ENCODE measurements at places on chromosomes 2 and 18.

- no peak for DNase-seq
These were observed 392.8 kb upstream of the MEIS1 start for GRCh38 chr2:66041902-66042657.

GRCh38 chr2:117411983-117412382, 402.5 kb upstream of the DDX18 start:
- DNase-seq: no peak

- no peak for DNase-seq
These were observed 703.0 kb downstream of the RNF144A start for GRCh38 chr2:7620255-7620654.

- no peak for DNase-seq
These were observed 76.0 kb downstream of the CD8B2 start for GRCh38 chr2:106563195-106563594.

DNA sequence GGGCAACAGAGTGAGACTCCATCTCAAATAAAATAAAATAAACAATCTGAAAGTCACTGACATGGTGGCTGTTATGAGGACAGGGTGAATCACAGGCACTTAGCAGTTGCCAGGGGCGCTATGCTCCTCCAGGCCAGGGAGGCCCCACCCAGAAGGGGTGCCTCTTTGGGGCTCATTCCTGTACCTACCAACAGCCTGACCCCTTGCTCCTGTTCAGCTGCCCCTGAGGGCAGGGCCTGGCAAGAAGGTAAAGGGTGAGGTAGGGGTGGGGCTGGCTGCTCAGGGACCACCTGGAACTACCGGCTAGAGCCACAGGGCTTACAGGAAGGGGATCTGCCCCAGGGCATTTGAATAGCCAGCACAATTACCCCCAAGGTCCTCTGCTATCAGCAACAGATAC, 60.3 kb downstream of the INPP5D start:
- DNase-seq: no peak

GRCh38 chr2:238009563-238009962, 42.7 kb downstream of the UBE2F start:
- DNase-seq: no peak

DNA sequence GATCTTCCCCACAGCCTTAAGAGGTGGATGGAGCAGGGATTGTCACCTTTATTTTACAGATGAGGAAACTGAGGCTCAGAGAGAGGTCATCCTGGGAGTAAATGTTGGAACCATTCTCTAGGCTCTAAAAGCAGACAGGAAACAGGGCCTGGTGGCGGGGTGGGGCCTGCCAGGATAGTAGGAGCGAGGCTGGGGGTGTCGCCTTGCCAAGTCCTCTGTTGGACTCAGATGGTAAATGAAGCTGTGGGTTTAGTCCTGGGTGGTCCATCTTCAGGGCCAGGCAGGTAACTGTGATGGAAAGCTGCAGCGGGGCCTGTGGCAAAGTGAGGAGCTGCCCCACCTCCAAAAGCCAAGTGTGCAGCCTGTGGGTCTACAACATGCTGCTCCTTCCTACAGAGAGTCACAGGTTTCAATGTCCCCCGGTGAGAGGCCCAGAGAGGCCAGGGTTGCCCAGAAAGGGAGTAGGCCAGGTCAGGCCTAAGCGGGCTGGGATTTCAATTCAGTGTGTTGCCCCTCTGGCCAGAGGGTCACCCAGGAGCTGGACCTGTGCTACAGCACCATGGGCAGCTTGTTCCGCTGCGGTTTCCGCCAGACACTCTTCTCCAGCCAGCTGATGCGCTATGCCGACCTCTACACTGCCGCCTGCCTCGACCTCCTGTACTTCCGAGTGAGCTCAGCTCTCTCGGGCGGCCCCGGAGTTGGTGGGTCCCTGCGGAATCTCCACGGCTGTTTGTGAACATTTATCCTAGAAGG, 6.6 kb downstream of the NT5DC4 start:
- DNase-seq: no peak

DNA sequence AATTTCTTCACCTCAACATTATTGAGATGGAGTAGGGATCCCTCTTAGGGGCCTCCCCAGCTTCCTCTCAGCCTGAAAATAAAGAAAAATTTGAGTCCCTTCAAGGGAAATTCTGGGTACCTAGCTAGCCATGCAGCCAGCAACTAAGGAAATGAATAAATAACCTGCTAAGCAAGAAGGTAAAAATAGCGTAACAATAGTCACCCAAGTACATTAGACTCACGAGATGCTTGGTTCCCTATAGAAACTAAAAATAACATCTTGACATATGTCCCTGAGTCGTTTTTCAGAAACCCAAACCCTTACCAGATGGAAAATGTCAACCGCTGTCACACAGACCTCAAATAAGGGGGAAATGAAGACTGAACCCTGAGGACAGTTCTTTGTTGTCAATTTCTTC, 51.9 kb downstream of the CACNB4 start:
- no peak for DNase-seq

GRCh38 chr18:10663750-10664149, 137.9 kb downstream of the NAPG start:
- no peak for DNase-seq

GRCh38 chr18:30971338-30971956, 71.1 kb downstream of the DSC3 start:
- peak; percentile 72 for DNase-seq

GRCh38 chr18:7955175-7955574, 388.1 kb downstream of the PTPRM start:
- DNase-seq: no peak

DNA sequence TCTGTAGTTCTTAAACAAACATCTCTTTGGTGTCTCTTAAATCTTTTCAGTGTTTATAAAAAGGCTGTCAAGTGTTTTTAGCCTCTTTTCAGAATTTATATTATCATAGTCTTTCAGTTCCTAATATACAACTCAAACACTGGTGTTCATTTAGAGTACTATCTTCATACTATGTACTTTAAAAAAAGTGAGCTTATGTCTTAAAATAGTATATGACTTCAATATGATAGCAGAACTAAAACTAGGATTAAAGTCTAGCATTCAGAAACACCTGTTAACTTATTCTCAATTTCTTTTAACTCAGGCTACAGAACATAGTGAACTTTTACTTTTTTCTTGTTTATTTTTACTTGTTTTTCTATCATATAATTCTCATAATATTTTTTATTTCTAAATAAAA, 14.7 kb upstream of the IKZF2 start:
- DNase-seq: no peak

GRCh38 chr2:224893848-224894247, 148.4 kb downstream of the DOCK10 start:
- no peak for DNase-seq

GRCh38 chr2:233093166-233093448, 33.0 kb downstream of the INPP5D start:
- no peak for DNase-seq

DNA sequence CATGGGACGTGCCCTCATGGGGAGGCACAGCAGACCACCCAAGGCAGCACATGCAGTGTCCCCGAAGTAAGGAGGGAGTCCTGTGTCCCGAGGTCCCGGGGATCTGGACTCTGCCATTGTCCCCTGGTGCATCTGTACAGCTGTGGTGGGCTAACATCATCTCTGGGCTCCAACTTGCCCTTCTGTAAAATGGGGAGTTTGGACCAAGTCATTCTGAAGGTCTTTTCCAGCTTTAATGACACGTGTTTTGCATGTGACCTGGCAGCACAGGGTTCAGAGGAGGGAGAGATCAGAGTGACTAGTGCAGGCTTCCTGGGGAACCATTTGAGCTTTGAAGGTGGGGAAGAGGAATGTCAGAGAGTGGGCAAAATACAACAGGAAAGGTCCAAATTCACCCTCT, 21.5 kb downstream of the ITM2C start:
- no peak for DNase-seq

DNA sequence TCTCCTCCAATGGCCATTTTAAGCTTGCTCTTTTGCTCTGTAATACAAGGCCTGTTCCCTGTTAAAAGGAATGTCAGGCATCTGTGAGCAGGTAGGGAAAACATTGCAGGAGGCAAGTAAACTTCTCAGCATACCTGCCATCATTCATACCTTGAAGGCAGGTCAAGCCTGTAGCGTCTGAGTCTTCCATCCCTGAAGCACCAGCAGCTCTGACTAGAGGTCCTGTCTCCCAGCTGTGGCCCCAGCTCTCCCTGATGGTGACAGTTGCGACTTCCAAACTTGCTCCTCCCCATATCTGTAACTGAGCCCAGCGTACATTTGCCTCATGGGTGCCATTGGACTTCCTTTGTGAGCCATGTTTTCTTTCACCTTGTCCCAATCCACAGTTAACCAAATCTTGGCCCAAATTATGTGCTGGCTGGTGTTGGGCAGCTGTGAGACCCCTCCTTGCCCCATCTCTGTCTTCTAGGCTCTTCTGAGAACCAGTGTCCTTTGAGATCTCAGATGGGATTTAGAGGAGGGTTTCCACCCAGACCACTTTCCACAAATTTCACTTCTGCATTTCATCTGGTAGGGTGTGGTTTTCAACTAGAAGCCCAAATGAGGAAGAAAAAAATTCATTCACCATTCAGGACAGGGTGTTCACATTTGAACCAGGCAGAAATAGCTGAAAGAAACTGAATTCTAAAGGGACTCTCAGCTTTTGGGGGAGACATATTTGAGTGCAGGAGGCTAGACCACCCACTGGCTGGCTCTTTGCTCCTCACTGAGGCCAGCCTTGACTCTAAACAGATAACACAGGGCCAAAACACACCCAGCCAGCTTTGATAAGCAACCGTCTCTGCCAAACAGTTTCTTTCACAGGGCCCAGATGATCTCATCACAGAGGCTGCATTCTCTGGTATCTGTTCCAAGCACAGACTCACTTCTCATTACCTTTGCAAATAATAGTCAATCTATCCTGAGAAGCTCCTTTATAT, 66.4 kb upstream of the MSH2 start:
- peak; percentile 97 for DNase-seq

DNA sequence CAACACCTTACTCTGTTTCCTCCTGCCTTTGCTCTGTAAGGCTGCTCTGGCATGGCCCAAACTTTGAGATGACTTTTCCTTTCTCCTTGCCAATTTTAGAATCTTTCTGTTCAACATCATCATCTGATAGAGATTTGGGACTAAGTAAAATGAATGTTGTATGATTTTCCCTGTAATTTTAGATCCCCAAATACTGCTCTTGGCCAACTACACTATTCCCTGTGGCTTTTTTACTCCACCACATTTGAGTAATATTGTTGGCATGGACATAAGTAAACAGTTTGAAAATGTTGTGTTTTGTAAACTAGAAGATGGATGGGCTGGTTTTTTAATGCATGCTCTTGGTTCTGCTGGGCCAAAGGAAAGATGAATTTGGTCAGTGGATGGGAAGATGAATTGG, 12.1 kb downstream of the LTBP1 start:
- DNase-seq: no peak

DNA sequence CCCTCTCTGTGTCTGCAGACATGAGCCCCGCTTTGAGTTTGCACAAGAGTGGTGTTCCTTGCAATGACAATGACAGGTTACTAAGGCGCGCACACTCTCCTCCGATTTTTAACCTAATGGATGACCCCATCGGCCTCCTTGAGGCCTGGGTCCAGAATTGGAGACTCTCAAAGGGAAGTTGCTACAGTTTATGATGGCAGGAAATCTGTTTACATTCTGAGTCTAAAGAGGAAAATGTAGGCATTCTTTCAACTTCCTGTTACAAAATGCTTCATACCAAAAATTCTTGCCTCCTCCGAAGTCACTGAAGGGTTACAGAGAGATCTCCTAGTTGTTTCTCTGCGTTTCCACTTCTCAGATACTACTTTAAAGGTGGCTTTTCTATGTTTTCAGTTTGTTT, 225.3 kb upstream of the AGAP1 start:
- DNase-seq: no peak

GRCh38 chr2:200716386-200716785, 95.3 kb upstream of the BZW1 start:
- peak; percentile 29 for DNase-seq

- no peak for DNase-seq
These were observed 40.9 kb downstream of the KLHL29 start for GRCh38 chr2:23425885-23426262.

GRCh38 chr2:65277791-65278483, 50.3 kb downstream of the ACTR2 start:
- DNase-seq: no peak

GRCh38 chr2:204971206-204971907, 426.1 kb downstream of the PARD3B start:
- DNase-seq: no peak

DNA sequence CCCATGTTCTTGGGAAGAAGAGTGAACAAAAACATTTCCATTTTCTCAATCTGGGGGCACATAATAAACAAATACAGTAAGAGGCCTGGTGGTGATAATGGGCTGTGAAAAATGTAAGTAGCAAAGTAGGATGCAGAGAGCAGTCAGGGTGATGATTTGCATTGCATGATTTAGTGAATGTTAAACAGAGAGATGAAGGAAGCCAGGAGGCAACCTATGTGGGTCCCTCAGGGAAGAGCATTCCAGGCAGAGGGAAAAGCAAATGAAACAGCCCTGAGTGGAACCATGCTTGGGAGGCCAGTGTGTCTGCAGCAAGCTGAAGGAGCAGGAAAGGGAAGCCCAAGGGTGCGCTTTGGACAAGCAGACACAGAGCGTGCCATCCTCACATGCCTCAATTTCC, 5.4 kb downstream of the VIT start:
- DNase-seq: no peak

DNA sequence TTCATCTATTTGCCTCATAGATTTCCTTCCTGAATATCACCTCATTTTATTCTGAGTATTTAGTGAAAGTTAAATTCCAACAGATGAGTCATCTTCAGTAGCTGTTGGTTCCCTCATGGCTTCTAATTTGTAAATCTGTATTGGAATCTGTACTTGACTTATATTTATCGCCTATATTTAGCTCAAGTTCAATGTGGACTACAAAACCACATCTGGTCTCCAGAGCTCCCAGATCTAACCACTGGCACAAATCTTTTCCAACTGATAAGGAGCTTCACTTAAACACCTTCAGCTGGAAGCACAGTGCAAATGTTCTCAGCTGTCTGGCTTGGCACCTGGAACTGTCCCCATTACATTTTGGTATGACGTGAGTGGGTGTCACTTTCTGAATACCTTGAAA, 82.8 kb upstream of the DSEL start:
- no peak for DNase-seq

GRCh38 chr2:106537047-106537446, 49.9 kb downstream of the CD8B2 start:
- no peak for DNase-seq

DNA sequence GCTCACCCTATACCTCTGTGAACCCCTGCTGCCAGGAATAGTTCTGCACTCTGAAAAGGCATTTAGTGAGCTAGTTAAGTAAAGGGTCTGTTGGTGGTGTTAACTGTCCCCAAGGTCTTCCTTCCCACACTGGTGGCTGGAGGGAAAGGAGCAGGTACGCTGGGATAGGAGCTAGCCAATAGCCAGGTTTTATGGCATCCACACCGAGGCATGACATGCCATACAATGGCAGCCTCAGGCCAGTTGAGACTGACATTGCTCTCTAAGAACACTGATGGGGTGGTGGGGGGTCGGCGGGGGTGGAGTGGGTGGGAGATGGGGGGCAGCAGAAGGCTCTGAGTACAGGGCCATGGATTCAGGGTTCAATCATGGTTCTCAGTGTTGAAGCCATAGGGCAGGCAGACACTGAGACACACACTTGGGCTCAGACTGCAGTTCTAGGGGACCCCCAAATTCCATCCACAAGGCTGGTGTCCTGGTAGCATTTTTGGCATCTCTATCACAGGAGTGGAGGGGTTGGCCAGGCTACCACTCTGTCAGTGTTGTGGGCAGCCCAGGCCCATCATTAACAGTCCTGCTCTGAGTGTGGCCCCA, 136.0 kb downstream of the CTIF start:
- DNase-seq: no peak

All from hematopoietic multipotent progenitor cell treated with erythropoietin and hydrocortisone succinate and interleukin-3 and kit ligand, for 6 days (in vitro differentiated cells).